ENCODE measurements at places on chromosomes 1 and 21. TPM values are rescaled to one million over a fixed set of nuclear protein-coding genes. Genes with fewer than 3 reads are reported as not detected.

DNA sequence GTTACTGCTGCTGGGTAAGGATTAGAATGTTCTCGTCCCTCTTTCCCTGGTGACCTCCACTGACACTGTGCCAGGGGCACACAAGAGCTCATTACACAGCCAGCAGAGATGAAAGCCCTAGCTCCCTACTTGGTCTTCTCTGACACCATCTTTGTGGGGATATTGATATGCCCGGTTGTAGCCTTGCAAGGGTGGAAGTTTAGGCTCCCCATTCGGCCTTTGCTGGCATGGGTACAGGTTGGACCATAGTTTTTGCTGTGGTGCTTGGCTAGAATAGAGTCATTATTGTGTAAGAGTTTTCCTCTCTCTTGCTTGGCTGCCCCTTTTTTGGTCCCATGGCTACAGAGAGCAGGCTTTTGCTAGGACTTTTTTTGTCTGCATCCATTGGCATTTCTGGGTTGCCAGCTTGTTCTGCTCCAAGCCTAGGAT lies 12.3 kb downstream of the RAB4A start:
- DNase-seq, result no peak

GRCh38 chr1:97726386-97726785 lies 194.4 kb downstream of the DPYD start:
- DNase-seq, result no peak

PRAMEF14 gene
- not detected for total RNA-seq

BMP8B gene
- total RNA-seq, result 0.46 TPM

DNA sequence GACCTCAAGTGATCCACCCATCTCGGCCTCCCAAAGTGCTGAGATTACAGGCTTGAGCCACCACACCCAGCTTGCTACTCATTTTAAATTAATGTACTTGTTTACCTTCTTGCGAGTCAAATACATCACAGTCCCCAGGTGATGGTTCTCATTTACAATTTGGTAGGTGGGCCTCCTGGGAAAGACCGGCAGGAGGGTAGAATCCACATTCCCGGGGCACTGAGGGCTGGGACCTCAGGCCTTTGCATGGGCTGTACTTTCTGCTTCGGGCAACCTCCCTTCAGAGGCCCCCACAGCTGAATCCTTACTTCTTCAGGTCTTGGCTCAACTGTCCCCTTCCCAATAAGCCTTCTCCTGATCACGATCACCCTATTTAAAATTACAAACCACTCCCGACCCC lies 165.5 kb downstream of the KAZN start:
- DNase-seq, result no peak

RPL5 gene
- 1,299 TPM for total RNA-seq

NUP210L gene
- 0.21 TPM for total RNA-seq
